ENCODE measurements at places on chromosomes 7 and 10. TPM values are rescaled to one million over a fixed set of nuclear protein-coding genes. Genes with fewer than 3 reads are reported as not detected.

SMNDC1 gene
- total RNA-seq: 6.8 TPM

H2BK1 gene
- not detected for total RNA-seq

IL15RA gene
- total RNA-seq: 11.2 TPM

HEPACAM2 gene
- not detected for total RNA-seq

ITPRID1 gene
- not detected for total RNA-seq

Data from placental pericyte (primary cell).